Neural progenitor cell (in vitro differentiated cells): ENCODE measurements at places on chromosomes 5 and 9.

GRCh38 chr5:155746367-155747038 is 580.5 kb upstream of the SGCD start:
- H3K4me1 ChIP-seq: no peaks in the 10 kb centered on the region
- DNase-seq: no peak
- H3K36me3 ChIP-seq: no peaks in the 10 kb centered on the region
- H3K27ac ChIP-seq: no peak overlapping the region

DNA sequence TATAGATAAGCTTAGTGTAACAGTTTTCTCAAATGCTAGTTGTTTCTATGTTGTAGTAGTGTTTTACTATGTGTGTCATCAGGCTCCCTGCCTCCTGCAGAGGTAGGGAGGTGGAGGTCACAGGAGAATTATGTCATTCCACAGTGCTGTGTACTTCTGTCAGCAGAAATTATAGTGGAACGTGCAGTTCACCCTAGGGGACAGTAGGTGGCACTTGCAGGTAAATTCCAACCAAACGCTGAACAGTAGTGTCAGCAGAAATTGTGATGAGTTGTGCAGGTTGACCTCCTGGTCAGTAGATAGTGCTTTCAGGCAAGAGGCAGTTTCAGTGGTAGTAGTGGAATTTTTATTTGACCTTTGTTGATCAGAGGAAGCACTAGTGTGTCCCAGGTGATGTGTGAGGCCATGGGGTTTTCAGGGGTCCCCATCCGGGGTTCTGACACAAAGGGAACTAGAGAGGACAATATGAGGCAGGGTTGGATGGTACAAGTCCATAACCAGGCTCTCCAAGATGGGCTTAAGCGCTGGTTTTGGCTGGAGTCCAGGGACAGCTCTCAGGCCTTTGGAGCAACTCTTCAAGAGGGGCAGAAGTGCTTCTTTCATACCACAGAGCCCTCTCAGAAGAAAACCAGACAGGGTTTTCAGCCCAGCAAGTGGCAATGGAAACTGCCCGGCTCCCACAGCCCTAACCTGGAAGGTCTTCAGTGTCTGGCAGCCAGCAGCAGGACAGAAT is 402.9 kb downstream of the CYLC2 start:
- DNase-seq: peak; percentile 56
- no peak overlapping the region for H3K27ac ChIP-seq
- no peak overlapping the region for H3K4me3 ChIP-seq
- no peaks in the 10 kb centered on the region for H3K27me3 ChIP-seq
- no peaks in the 10 kb centered on the region for H3K36me3 ChIP-seq
- no peaks in the 10 kb centered on the region for H3K4me1 ChIP-seq

- no peaks in the 10 kb centered on the region for H3K36me3 ChIP-seq
- no peaks in the 10 kb centered on the region for H3K27me3 ChIP-seq
- H3K4me1 ChIP-seq: peaks cover 6% of the 10 kb centered on the region
- no peak overlapping the region for H3K27ac ChIP-seq
Observed at GRCh38 chr5:37940931-37941623, 101.2 kb upstream of the GDNF start.

GRCh38 chr9:107712390-107712789 is 222.8 kb upstream of the KLF4 start:
- H3K4me3 ChIP-seq: no peak overlapping the region
- no peaks in the 10 kb centered on the region for H3K27me3 ChIP-seq
- no peak for DNase-seq
- no peaks in the 10 kb centered on the region for H3K4me1 ChIP-seq

DNA sequence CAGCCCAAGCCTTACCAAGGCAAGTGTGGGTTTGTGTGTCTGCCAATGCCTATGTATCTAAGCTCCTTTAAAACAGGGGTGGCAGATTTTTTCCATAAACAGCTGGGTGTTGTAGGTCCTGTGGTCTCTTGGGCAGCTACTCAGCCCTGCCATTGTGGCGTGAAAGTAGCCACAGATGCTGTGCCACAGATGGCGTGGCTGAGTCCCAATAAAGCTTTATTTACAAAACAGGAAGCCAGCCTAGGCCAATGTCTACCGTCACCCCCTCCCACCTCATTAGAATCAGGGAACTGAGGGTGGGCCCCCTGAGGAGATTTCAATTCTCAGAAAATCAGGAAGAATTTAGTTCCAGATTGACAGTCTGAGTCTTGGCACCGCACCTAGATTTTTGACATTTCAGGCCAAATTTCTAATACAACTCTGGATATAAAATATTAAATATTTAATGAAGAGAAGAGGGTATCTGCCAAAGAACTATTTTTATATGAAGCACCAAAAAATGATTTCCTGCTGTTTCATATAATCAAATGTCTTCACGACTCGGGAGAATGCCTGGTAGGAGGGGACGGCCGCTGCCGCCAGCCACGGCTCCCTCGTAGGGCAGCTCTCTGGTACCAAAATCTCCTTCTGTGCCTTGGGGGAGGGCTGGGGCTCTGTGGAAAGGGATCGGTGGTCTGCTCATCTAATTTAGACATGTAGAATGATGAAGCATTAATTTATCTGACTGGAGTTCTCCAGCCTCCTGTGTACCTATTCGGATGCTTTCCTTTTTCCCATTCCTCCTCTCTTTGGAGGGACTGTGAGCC is 420.9 kb downstream of the IRX2 start:
- H3K4me3 ChIP-seq: no peak overlapping the region
- no peak for DNase-seq
- H3K27me3 ChIP-seq: no peaks in the 10 kb centered on the region
- no peaks in the 10 kb centered on the region for H3K36me3 ChIP-seq
- no peak overlapping the region for H3K27ac ChIP-seq

DNA sequence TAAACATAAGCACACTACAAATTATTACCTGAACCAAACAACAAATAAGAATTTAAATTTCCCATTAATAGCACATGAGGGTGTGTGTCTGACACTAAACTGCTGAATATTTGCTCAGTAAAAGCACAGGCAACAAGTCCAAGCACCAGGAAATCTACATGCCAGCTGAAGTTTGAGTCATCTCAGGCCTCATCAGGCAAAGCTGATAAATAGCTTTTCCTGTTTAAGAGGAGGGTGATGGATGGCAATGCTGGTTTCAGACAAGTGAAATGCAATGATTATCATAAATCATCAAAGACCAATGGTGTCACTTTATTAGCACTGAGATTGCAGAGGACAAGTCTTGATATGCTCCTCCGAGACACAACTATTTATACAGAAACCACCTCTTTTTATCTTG is 1668.0 kb upstream of the C9orf72 start:
- no peak for DNase-seq
- no peaks in the 10 kb centered on the region for H3K27me3 ChIP-seq
- no peaks in the 10 kb centered on the region for H3K36me3 ChIP-seq
- no peaks in the 10 kb centered on the region for H3K4me1 ChIP-seq
- no peak overlapping the region for H3K4me3 ChIP-seq

GRCh38 chr9:24071716-24072115 is 245.7 kb upstream of the ELAVL2 start:
- no peaks in the 10 kb centered on the region for H3K36me3 ChIP-seq
- H3K27ac ChIP-seq: no peak overlapping the region

DNA sequence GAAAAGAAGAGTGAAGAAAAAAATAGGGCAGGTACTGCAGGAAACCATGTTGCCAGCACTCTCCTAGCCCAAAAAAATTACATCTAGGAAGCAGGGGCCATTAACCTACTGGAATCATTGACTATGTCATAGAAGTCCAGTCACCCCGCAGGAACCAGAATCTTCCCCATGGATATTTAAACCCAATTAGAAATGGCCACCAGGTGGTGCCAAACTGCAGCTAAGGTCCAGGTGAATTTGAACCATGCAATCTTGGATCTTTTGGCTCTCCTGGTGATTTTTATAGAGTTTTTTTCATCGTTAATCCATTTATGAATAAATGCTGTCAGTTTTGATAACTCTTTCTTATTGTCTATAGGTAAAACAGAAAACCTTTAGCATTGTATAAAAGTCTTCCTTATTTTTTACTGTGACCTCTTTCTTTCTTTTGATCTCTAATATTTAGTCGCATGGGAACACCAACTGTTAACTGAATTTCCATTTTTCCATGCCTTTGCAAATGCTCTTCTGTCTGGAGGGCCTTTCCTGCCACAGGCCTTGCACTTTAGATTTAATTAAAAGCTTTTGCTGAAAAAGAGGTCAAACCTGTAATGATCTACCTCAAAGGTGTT is 147.5 kb upstream of the FGF10 start:
- H3K27ac ChIP-seq: no peak overlapping the region
- H3K4me3 ChIP-seq: no peak overlapping the region
- H3K36me3 ChIP-seq: no peaks in the 10 kb centered on the region
- no peaks in the 10 kb centered on the region for H3K4me1 ChIP-seq
- peak; percentile 51 for DNase-seq

DNA sequence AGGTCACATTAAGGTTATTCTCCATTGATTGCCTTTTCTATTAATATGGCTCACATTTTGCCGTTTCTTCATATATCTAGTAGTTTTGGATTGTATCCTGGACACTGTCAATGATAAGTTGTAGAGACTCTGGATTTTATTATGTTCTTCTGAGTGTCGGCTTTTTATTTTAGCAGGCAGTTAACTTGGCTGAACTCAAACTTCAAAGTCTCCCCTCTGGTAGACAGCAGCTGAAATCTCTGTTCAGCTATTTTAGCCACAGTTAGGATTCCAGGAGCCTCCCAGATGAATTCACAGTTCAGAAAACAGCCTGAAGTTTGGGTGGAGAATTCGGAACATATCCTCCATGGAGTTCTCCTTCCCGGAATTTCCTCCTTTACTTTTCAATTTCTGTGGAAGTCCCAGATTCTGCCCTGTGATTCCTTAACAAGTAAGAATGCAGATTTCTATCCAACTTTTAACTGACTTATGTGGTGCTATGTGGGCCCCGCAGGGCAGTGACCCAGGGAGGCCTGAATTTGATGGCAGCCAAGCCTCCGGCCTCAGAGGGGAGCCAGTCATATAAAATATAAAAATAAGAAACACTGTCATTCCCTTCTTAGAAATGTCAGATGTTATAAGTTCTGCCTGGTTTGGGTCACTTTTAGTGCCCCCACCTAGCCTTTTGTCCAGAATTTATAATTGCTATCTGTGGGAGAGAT is 39.3 kb upstream of the MVB12B start:
- no peak for DNase-seq
- no peaks in the 10 kb centered on the region for H3K27me3 ChIP-seq
- no peak overlapping the region for H3K4me3 ChIP-seq
- H3K36me3 ChIP-seq: no peaks in the 10 kb centered on the region
- H3K4me1 ChIP-seq: no peaks in the 10 kb centered on the region
